Right renal cortex interstitium (tissue), 3 donors: ENCODE measurements at places on chromosomes 1 and 21.
A peak's percentile ranks its signal among the peaks of the same experiment; 100 is the strongest.

DNA sequence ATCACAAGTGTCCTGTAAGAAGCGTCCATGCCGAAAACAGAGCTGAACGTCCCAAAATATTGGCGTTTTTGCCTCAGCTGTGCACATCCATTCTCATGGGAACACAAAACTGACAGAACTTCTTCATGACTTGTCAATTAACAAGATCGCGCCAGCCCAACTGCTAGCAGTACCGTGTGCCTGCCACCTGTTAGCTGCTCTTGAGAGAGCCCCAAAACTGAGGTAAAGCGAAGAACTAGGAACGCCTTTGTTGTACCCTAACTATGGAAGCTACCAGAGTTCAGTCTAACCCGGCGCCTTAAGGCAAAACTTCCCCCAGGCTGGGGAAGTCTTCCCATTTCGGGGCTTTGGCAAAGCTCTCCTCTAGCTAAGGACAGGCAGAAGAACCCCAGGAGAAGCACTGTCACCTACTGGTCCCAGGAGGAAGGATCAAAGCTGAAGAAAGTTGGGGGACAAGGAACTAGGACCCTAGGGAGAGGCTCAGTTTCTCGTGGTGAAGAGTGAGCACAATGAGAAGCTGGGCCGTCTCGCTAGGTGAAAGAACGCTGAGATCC is 719 bp downstream of the EYA3 start:
- DNase-seq: peak; percentile 24

DNA sequence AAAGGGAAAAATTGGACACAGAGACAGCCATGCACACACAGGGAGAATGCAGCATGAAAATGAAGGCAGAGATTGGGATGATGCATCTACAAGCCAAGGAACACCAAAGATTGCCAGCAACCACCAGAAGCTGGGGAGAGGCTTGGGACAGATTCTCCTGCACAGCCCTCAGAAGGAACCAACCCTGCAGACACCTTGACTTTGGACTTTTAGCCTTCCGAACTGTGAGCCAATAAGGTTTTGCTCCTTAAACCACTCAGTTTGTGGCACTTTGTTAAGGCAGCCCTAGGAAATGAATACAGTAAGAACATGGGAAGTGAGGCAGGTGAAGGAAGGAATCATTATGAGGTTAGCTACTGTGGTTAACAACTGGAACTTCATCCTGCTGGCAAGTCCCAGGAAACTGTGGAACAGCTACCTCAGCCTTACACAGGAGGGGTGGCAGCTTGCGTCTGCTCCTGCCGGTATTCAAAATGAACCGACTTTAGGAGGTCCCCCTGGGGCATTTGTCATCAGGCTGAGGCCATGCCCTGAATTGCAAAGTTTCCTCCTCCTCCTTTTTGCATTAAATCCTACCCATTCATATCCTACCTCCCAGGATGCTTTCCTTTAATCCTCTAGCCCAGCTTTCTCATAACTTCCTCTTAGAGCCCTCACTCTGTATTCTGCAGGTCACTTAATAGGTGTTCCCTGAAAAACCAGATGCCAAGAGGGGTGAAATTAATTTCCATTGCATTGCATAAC is 15.4 kb downstream of the CD247 start:
- no peak for DNase-seq

GRCh38 chr21:46356494-46357334 is 32.8 kb downstream of the PCNT start:
- DNase-seq: no peak

- DNase-seq: no peak
Measured at GRCh38 chr1:53343831-53344668, 16.2 kb upstream of the LRP8 start.

DNA sequence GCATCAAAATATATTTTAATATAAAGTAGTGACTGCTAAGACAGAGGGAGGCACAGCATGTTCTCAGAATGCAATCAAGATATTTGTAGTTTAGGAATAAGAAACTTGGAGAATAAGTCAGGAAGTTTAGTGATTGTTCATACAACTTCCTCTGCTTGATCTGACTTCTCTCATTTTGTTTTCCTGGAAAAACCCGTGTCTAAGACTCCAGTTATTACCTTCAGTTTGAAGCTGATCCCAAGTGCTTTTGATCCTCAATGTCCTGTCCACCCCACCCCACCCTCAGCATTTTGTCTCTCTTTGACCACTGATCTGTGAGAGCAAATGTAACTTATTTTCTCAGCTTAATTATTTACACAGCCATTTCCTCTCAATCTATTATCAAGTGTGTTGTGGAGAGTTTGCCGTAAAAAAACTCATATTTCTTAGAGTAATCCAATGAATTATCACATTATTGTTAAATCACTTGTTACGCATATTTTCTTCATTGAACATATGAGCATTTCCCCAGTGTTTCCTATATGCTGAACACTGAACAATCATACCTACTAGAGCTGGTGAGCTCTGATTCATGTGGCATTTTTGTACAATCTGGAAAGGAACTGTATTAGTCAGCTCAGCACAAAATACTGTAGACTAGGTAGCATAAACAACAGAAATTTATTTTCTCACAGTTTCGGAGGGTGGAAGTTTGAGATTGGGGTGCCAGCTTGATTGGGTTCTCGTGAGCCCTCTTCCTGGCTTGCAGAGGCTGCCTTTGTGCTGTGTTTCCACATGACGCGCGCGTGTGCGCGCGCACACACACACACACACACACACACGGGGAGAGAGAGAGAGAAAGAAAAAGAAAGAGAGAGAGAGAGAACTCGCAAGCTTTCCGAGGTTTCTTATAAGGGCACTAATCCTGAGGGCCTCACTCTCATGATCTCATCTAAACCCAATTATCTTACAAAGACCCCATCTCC is 65.5 kb upstream of the DPYD start:
- DNase-seq: no peak

DNA sequence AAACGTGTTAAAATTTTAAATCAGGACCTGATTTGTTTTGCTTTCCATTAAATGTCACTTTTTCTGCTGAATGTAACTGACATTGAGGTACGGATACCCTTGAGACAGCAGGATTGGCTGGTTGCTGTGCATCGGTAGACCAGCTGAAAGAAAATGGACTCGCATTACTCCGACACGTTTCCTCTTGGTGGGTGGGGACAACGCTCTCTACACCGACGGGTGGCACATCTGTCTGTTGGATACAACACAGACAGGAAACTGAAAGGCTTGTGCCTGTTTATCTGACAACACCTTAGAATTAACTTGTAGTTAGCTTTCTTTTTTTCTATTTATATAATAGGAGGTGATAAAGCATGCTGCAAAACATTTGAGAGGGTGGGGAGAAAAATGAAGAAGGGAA is 19.4 kb downstream of the PRPF38A start:
- DNase-seq: no peak

- no peak for DNase-seq
Measured at GRCh38 chr1:91133248-91133647, 111.4 kb upstream of the ZNF644 start.

DNA sequence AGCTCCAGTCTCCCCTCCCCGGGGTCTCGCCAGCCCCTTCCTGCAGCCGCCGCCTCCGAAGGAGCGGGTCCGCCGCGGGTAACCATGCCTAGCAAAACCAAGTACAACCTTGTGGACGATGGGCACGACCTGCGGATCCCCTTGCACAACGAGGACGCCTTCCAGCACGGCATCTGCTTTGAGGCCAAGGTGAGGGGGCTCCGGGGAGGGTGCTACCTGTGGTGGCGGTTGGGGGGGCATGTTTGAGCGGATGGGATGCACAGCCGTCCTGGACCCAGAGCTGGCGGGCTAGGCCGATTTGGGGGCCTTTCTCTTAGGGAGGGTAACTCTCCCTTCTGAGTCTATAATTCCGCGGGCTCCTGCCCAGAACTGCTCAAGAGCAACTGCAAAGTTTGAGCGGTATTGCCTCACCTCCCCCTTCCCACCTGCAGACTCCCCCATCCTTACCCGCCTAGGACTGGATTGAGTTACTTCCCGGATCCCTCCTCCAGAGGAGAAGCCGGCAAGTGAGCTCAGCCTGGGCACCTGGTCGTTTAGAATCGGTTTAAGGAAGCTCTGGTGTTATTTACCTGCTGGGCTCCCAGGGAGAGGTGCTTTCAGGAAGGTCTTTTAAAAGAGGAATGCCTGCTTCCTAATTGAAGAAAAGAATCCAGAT is 730 bp downstream of the NOS1AP start:
- DNase-seq: no peak

DNA sequence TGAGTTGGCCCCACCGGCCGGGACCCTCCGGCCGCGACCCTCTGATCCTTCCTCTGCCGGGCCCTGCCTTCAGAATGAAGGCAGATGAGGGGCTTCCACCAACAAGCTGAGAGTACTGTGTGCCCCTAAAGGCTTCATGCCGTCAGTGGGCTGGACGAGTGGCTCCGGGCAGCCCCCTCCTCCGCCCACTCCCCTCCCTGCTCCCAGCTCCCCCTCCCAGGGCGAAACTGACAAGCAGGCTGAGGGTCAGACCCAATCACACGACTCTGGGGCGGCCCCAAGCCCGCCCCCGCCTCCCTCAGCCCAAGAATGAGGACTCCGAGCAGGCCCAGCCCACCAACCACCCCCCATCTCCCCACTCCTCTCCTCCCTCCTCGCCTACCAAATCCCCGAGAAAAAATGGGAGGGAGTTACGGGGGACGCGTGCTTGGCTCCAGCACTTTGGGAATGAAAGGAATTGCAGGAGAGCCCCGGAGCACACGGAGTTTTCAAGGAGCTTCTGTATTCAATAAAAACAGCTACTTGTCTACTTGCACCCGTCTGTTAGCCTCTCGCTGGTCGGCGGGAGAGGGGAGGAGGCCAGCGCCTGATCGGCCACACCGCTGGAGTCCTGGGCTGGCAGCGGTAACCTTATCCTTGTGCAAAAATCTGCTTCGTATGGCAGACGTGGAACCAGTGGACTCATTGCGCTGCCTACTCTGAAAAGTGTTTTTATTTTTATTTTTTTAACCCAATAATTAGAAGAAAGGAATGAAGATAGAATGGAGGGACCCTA is at the start of gene COL11A1:
TSS of gene COL11A1 (minus strand) at position 147 of the 775 bp plus-strand sequence. CDS start 344 bp downstream, outside the sequence.
- peak; percentile 39 for DNase-seq

GRCh38 chr1:228081578-228082213 is 812 bp upstream of the ARF1 start:
- DNase-seq: no peak

GRCh38 chr1:81157686-81158085 is 643.0 kb upstream of the ADGRL2 start:
- no peak for DNase-seq
